Adrenal gland (tissue), 19 donors: ENCODE measurements at places on chromosomes 5 and 9.

DNA sequence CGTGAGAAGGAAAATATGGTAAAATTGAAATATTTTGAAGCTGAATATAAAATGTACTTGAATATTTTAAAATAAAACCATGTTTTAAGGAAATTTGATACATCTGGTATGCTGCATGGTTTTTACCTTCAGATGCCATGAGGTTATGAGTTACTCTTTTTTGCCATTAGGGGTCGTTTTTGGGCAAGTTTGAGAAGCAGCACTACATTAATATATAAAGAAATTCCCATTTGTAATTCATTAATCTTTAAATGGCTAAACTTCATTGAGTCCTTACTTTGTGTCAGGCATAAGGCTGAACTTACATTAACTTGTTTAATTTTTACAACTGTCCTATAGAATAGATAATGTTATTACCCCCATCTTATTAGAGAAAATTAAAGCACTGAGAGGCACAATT lies 152.3 kb downstream of the KDM4C start:
- no peak for DNase-seq

DNA sequence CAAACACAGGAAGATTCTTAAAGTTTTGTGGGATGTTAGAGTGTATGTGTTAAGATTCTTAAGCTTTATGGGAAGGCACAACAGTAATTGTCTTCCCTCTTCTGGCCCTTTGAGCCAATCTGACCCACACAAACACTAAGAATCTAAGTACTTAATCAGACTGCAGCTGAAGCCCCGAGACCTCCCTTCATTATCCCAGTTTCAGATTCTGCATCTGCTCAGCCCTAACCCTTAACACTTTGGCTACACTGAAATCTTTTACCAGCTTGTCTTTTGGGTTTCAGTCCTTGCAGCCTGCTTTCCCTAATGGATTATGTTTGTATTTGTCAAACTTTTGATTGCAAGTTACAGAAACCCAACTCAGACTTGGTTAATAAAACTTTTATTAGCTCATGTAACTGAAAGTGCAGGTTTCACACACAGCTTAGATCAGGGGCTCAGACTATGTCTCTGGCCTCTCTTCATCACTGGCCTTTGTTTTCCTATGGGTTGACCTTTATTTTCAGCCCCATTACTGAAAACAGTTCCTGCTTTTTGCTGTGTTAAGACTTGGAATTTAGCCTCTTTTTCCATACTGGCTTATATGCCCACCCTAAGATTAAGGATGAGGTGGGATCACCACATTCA lies 71.5 kb downstream of the COX7C start:
- no peak for DNase-seq

GRCh38 chr5:157345485-157345884 lies 79.6 kb downstream of the CYFIP2 start:
- DNase-seq: no peak

GRCh38 chr5:74167206-74167929 lies 473.2 kb downstream of the ENC1 start:
- no peak for DNase-seq

- no peak for DNase-seq
Observed at GRCh38 chr5:157870837-157871834, 12.2 kb upstream of the CLINT1 start.

DNA sequence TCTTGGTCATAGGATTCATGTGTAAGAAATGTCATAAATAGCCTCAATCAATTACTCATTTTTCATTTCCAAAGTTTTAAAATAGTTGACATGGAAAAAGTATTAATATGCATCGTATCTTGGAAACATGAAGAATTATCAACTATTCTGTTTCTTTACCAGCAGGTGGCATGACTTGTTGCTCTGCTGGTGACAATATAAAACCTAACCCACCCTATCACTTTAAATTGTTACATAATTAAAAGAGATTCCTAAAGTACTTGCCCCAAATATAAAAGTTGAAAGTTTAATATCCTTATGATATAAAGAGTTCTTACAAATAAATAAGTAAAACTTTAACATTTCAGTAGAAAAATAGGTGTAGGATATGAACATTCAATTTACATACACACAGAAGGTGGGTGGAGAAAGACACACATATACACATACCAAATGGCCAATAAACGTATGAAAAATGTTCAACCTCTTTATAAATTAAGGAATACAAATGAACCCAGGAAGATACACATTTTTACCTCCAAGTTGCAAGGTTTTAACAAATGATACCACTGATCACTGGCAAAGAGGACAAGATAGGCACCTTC lies 30.6 kb downstream of the MAP1B start:
- no peak for DNase-seq

GRCh38 chr9:89679016-89679415 lies 74.2 kb downstream of the GADD45G start:
- DNase-seq: no peak

DNA sequence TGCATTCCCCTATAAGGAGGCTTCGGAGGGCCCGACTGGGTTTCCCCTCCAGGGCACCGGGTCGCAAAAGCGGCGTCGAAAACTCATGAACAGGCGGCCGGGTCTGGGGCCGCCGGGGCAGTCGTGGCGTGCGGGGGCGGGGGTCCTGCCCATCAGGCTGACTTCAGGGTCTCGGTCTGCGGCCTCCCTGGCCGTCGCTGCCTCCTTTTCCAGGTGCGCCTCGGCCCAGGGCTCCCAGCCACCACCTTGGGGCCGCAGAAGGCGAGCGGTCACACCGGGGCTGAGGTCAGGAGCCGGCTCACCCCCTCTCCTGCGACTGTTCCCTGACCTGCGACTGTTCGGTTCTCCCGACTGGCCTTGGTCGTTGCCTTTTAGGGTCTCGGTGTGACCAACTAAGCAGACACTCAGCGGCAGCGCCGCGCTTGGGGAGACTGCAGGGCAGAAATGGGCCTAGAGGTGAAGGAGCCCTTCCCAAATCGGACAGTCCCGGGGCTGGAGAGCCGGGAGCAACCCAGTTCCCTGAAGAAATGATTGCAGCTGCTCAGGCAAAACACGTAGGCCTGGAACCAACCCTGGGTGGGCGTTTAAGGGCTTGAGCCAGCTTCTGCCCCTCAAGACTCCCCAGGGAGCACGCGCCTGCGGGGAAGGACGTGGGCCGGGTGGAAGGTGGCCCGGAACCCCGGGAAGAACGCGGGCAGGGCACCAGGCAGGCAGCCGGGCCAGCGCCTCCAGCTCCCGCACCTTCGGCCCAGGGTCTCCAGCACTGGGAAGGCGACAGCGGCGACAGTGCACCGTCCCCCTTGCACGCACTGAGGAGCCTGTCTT lies 11.2 kb downstream of the IRX2 start:
- DNase-seq: peak; percentile 10

GRCh38 chr5:135706893-135707292 lies 127.6 kb upstream of the SLC25A48 start:
- DNase-seq: no peak

GRCh38 chr5:39453606-39454005 lies 28.8 kb upstream of the DAB2 start:
- DNase-seq: no peak

DNA sequence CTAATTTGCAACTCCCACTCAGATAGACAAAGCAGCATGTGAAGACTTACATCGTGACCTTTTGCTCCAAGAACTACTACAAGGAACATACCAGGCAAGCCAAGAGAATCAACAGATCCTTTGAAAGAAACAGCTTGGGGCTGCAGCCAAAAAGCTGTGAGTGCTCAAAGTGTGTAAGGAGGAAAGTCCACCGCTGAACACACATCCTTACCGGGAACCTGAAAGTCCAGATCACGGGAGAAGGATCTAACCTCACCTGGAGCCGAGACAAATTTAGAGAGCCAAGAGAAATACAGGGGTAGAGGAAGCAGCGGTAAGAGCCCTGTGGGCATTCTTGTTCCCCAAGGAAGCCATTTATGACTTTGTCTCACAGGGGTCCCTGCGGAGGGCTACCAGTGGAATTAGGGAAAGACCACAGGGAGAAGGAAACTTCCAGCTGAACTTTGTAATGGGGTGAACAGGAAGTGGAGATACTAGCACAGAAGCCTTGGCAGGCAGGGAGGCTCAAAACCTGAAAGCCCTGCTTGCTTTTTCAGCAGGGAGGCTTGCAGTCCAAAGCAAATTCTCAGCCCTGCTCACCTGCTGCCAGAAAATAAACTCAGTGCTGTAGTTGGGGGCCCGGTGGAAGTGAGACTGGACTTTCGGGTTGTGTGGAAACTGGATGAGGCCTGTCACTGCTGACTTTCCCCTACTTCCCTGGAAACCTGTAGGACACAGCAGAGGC lies 350.2 kb downstream of the DTWD2 start:
- no peak for DNase-seq

DNA sequence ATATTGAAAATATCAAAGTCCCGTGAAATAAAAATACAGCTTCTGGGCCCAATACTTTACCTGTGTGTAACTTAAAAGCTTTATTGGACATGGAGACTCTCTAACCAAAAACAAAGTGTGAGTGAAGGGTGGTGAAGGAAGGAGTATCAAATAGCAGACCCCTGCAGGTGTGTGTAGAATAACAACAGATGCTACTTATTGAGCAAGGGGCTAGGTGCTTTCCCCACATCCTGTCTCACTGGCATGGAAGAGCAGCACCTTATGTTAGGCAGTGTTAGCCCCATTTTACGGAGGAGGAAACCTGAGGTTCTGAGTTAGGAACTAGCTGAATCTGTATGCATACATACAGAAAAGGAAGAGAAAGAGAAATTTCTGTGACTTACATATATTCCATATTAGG lies 21.8 kb downstream of the SLIT3 start:
- DNase-seq: no peak

GRCh38 chr5:137888466-137888862 lies 793 bp upstream of the PKD2L2 start:
- no peak for DNase-seq

- no peak for DNase-seq
Observed at GRCh38 chr5:180380856-180381255, 27.7 kb upstream of the GFPT2 start.

GRCh38 chr5:8457187-8458037 lies 588.5 kb downstream of the MTRR start:
- DNase-seq: peak; percentile 97

DNA sequence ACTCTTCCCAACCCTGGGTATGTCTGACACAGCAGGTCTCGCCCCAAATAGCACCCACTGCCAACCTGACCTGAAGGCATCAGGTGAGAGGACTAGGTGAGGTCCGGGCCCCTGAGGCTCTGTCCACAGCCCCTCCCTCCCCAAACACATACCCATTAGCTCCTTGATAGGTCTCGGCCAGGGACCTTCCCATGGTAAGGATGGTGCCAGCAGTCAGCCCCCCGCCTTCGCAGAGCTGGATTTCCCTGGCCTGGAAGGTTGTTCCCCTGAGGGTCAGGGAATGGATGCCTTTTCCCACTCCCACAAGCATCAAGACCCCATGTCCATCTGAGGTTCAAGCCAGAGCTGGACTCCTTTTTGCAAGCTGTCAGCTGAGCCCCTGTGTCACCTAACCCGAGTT lies 2.7 kb downstream of the ENHO start:
- DNase-seq: no peak

DNA sequence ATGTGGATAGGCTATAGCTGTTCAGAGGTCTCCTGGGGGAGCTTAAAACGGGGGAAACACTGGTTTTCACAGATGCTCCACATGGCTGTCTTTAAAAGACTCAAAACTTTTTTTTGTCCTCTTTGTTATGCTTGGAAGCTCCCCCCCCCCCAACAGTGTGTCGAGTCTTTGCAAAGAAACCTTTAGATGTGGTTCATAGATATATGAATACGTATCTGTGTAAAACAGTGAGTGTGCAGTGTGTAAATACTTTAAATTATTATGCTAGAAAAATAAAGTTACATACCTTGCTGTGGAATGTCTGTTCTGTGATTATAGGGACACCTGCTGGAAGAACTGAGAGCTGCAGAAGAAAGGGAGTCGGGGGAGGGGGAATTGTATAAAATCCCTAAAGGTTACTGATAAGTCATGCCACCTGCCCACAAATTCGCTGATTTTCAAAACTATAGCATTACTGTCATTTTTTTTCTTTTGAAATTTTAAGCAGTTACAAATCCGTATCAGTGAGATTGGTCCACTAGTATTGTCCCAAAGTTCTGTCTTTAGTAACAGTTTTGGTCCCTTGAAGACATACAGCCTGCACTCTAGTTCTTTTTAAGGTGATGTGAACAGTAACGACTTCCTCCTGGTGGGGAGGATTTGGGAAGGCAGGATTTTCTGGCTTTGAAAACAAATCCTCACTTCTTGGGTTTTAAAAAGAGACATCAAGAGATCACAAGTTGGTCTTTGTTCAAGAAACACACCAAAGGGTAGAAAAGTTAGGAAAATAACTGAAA lies 22.9 kb downstream of the RGMB start:
- peak; percentile 65 for DNase-seq

DNA sequence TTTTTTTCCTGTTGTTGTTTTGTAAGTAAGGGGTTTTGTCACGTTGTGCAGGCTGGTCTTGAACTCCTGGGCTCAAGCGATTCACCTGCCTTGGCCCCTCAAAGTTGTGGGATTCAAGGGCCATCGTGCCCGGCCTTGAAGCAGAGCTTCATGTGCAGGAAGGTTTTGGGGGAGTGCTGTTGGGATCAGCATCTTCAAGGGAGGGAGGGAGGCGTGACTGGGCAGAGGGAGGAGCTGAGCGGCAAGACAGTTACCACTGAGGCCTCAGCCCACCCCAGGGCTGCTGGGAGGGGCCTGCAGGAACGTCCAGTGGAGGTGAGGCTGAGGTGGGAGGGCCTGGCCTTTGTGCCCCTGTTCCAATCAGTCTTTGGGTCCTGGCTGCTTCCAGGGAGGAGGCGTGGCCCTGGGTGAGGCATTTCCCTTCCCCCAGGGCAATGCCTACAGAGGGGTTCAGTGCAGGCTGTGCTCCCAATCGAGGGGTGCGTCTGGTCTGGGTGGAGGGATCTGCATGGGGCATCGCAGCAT lies 21.4 kb downstream of the OR2V1 start:
- no peak for DNase-seq

DNA sequence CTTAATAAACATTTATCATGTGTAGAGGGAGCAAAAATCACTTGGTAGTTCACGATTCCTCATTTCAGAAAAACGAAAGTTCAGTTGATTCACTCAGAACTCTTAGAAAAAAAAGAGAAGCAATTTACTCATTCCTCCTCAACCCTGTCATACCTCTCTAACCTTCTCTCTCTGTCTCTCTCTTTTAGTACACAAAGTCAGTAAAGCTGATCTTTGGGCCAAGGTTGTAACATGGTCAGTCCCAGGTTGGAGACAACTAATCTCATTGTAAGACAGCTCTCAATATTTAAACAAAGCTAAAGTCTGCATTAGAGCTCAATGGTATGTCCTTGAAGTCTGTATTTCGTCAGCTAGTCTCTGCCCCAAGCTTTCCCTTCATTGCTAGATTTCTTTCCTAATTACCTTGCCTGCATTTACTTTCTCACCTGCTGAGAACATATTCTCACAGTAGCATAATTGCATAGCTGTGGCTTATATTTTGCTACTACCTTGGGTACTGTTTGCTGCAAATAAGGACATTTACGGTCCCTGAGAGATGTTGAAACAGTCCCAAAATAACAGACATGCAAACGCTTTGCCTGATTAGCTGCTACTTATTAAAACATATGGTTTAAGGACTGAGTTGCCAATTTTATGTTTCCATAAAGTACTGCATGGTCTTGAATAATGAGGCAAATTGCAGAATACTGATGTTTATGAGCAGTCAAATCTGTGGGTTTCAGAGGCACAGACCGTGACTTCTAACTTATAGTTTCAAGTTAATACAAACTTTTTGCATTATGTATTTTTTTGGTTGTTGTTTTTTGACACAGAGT lies 138.3 kb downstream of the GPBP1 start:
- DNase-seq: no peak

- no peak for DNase-seq
Observed at GRCh38 chr5:83517688-83518085, 46.1 kb downstream of the VCAN start.
